ENCODE measurements at places on chromosomes 5 and 9.

GRCh38 chr9:34562135-34562745, 27.3 kb downstream of the CNTFR start:
- DNase-seq, result peak; percentile 43

GRCh38 chr5:37871023-37871815, 31.4 kb upstream of the GDNF start:
- DNase-seq, result no peak

- DNase-seq, result no peak
Measured at GRCh38 chr5:165290535-165290934, 1785.1 kb downstream of the MAT2B start.

- no peak for DNase-seq
Measured at GRCh38 chr5:101995585-101995984, 300.5 kb downstream of the SLCO4C1 start.

- DNase-seq, result no peak
Measured at GRCh38 chr5:1757511-1757910, 42.1 kb downstream of the MRPL36 start.

DNA sequence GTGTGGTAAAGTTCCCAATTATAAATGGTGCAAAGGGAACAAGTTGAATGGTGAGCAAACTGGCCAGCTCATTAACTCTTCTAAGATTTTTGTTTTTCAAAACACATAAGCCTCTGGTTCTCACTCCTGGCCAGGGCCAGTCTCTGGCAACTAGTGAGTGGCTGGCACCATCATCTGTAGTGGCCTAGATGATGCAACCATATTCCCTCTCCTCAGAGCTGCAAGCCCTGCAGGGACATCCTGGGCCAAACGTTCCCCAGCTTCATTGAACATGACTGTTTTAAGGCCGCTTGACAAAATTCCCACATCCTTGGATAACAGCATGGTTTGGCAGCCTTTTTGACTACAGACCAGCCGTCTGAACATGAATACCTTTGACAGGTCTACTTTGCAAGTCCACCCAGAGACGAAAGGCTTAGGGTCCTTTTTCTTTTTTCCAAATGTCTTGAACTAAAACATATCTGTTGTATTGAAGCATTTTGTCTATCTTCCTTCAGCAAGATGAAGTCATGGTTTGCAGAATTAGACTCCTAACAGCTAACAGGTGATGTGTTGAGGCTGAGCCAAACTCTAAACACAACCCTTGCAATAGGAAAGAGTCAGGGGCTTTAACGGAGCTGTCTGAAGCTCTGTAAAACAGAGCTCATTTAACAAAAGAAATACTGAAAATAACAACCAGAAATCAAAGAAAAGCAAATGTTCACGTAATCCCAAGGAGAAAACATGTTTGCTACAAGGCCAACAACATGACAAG, 23.8 kb downstream of the MACROH2A1 start:
- no peak for DNase-seq
